ENCODE measurements at places on chromosomes 3 and 15. TPM values are rescaled to one million over a fixed set of nuclear protein-coding genes. Genes with fewer than 3 reads are reported as not detected.

RYR3 gene
- not detected for total RNA-seq

UBAP1L gene
- 0.05 TPM for total RNA-seq

CPNE9 gene
- total RNA-seq, result not detected

GRCh38 chr3:16522834-16523233 is 9.3 kb upstream of the RFTN1 start:
- DNase-seq, result no peak

DNA sequence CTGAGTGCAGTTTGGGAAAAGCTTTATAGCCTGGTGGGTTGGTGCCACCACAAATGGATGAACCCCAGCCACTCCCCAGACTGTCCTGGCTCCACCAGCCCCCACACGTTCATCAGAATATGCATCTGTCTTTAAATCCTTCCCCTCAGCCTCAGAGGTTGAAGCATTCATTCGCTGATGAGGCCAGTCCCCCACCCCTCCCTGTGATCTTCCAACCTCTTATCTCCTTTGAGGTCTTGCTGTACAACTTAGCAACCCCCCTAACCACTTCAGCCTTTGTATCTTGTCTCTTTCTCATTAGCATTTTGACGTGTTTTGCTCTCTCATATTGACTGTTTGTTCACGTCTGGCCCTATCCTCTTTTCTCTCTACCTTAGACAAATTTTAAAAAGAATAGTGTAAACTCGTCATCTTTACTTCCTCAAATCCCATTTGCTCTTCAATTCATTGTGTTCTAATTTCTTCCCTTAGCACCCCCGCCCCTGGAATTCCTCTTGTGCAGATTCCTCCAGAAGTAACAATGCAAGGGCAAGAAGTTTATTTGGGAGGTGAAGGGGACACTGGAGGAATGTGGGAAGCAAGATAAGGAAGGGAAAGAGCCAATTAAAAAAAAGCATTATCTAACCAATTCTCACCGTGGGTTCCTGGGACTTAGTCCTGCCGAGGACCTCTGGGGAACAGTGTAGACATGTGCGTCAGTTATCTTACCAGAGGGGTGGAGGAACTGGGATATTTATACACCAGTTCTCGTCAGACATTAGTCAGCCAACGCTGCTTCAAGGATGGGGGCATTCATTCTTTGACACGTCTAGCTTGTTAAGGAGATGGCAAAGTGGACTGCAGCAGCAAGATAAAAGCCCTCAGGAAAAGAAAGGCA is 38.6 kb downstream of the MOBP start:
- DNase-seq, result peak; percentile 37

- DNase-seq, result peak; percentile 98
Observed at GRCh38 chr3:184176377-184177330, 2.0 kb downstream of the AP2M1 start.

All from A172 (cell line).